ENCODE measurements at places on chromosomes 4 and X. TPM values are rescaled to one million over a fixed set of nuclear protein-coding genes. Genes with fewer than 3 reads are reported as not detected.

- DNase-seq: peak; percentile 13
Observed at GRCh38 chrX:40145923-40146261, 48.1 kb upstream of the BCOR start.

DNA sequence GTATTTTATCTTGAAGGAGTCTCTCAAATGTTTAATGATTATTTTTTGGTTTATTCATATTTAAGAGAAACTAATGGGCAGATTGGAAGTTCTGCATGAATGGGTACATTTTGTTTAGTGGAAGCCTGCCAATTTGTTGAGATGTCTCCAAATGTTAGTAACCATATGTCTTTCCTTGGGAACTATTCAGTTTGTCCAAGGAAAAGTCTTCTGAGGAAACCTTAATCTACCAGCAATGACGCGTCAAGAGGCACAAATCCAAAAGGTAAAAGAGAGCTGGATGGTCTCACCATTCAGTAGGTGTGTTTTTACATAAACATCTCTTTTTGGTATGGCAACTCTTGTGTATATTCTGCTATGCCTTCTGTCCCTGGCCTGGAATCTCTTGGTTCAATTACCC lies 37.4 kb upstream of the NDST3 start:
- DNase-seq: no peak

- no peak for DNase-seq
Observed at GRCh38 chr4:21507439-21507838, 441.1 kb downstream of the KCNIP4 start.

Gene SLC25A53
- total RNA-seq: 4.2 TPM

Gene STK32B
- 0.10 TPM for total RNA-seq

Gene MAGEB18
- 0.28 TPM for total RNA-seq

Gene TMEM154
- total RNA-seq: 0.33 TPM

Gene BMP15
- not detected for total RNA-seq
